ENCODE measurements at places on chromosomes 16 and 17.
A peak's percentile ranks its signal among the peaks of the same experiment; 100 is the strongest.

GRCh38 chr17:36863131-36863530, 74.1 kb upstream of the LHX1 start:
- no peaks in the 10 kb centered on the region for H3K27me3 ChIP-seq
- H3K4me1 ChIP-seq, result no peaks in the 10 kb centered on the region
- no peak for DNase-seq
- no peak overlapping the region for H3K27ac ChIP-seq
- H3K36me3 ChIP-seq, result no peaks in the 10 kb centered on the region

- peaks cover 100% of the 10 kb centered on the region for H3K36me3 ChIP-seq
- DNase-seq, result no peak
- H3K4me1 ChIP-seq, result no peaks in the 10 kb centered on the region
- H3K27ac ChIP-seq, result no peak overlapping the region
- no peak overlapping the region for H3K4me3 ChIP-seq
Measured at GRCh38 chr17:28675980-28676379, 14.0 kb downstream of the SUPT6H start.

DNA sequence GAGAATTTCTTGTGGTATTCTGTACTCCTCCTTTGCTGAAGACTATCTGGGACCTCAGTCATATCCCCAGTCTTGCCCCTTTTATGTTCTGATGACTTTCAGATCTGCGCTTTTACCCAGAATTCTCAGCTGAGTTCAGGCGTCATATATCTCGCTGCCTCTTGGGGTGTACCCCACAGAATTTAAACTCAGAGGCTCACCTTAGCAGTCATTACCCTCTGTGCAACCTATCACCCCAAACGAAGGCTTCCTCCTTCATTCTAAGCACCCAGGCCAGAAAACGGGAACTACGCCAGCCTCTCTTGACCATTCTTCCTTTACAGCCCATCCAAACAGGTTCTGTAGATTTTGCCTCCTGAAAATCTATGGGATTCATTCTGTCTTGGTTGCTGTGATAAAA, 574.8 kb upstream of the C16orf82 start:
- DNase-seq, result no peak
- H3K4me1 ChIP-seq, result no peaks in the 10 kb centered on the region
- H3K27me3 ChIP-seq, result no peaks in the 10 kb centered on the region
- no peaks in the 10 kb centered on the region for H3K36me3 ChIP-seq
- no peak overlapping the region for H3K4me3 ChIP-seq

GRCh38 chr17:16477255-16477654, 14.7 kb downstream of the LRRC75A start:
- H3K4me3 ChIP-seq, result no peak overlapping the region
- no peak overlapping the region for H3K27ac ChIP-seq

- H3K27me3 ChIP-seq, result no peaks in the 10 kb centered on the region
- H3K36me3 ChIP-seq, result no peaks in the 10 kb centered on the region
- H3K27ac ChIP-seq, result peak overlapping the region; percentile 75
- DNase-seq, result peak; percentile 29
- H3K4me3 ChIP-seq, result peak overlapping the region; percentile 37
Measured at GRCh38 chr16:73126525-73126853, 78.6 kb upstream of the ZFHX3 start.

DNA sequence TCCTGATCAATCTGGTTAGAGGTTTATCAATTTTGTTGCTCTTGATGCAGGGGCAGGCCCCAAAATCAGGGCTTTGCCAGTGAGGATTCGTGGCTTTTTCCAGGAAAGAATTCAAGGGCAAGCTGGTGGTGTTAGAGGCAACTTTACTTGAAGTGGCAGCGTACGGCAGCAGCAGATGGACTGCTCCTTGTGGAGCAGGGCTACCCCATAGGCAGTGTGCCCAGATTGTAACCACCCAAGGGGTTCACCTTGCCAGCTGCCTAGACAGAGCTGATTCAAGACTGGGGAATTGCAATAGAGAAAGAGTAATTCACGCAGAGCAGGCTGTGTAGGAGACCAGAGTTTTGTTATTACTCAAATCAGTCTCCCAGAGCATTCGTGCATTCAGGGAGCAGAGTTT, 16.7 kb downstream of the DRC7 start:
- no peaks in the 10 kb centered on the region for H3K27me3 ChIP-seq
- no peak overlapping the region for H3K4me3 ChIP-seq
- H3K27ac ChIP-seq, result no peak overlapping the region
- DNase-seq, result no peak
- no peaks in the 10 kb centered on the region for H3K36me3 ChIP-seq

DNA sequence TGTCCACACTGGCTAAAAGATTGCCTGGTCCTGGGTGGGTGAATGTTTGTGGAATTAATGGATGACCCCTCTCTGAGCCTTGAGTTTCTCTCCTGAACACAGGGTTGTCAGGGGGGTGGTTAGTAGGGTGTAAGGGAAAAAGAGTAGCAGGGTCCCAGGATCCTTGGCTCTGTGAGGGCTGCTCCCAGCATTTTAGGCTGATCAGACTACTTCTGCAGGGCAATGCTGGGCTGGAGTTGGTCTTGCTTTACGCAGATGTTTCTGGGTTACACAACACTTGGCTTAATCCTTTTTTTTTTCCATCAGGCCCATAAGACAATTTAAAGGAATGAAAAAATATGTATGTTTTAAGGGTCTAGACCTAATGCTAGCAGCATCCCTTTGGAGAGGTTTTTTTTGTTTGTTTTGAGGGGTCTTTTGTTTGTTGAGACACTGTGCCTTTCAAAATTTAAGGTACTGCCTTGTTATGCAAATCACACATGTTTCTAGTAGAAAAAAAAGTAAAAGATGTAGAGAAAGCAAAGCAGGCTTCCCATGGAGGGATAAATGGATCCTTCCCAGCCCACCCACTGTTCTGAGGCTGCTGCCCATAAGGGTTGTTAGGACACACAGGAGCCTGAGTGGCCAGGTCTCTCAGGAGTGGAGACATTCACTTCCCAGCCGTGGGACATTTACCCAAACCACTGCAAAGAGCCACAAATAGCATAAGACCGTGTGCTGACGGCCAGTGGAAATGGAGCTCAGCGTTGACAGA, 225.6 kb upstream of the HSBP1 start:
- H3K27ac ChIP-seq, result no peak overlapping the region
- DNase-seq, result no peak
- no peaks in the 10 kb centered on the region for H3K4me1 ChIP-seq
- H3K4me3 ChIP-seq, result no peak overlapping the region
- no peaks in the 10 kb centered on the region for H3K36me3 ChIP-seq

- DNase-seq, result no peak
- H3K27me3 ChIP-seq, result no peaks in the 10 kb centered on the region
- peaks cover 30% of the 10 kb centered on the region for H3K36me3 ChIP-seq
- peaks cover 26% of the 10 kb centered on the region for H3K4me1 ChIP-seq
- no peak overlapping the region for H3K4me3 ChIP-seq
Measured at GRCh38 chr16:11051430-11051829, 107.1 kb downstream of the CLEC16A start.

- H3K4me3 ChIP-seq, result no peak overlapping the region
- no peaks in the 10 kb centered on the region for H3K4me1 ChIP-seq
- no peak overlapping the region for H3K27ac ChIP-seq
- DNase-seq, result no peak
Measured at GRCh38 chr17:73838815-73839214, 194.6 kb upstream of the SDK2 start.

GRCh38 chr17:7816926-7817642, 16.9 kb upstream of the KDM6B start:
- no peak overlapping the region for H3K27ac ChIP-seq
- H3K36me3 ChIP-seq, result no peaks in the 10 kb centered on the region
- H3K4me3 ChIP-seq, result no peak overlapping the region
- H3K27me3 ChIP-seq, result no peaks in the 10 kb centered on the region
- no peak for DNase-seq
- H3K4me1 ChIP-seq, result no peaks in the 10 kb centered on the region

DNA sequence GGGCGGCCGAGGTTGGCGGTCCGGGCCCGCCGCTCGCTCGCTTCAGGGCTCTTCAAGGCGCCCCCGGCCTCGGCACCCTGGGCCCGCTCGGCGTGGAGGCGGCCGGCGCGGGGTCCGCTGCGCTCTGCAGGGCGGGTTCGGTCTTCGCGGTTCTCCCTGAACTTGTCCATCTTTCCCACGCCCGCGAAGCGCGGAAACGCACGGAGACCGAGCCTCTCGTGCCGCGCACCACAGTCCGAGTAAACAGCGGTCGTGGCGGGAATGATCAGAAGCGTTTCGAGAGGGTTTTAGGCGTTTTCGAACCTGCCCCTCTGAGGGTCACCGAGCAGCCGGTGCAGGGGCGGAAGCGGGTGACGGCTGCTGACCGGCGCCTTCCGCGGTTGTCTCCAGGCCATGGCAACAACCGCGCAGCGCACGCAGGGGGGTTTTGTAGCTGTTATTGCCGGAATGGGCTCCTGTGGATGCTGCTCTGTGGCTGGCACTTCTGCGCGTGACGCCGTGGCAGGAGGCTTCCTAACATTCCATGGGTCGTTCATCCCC, 414 bp downstream of the NARF start:
- DNase-seq, result peak; percentile 46
- peak overlapping the region; percentile 78 for H3K4me3 ChIP-seq
- H3K36me3 ChIP-seq, result peaks cover 41% of the 10 kb centered on the region
- peaks cover 36% of the 10 kb centered on the region for H3K4me1 ChIP-seq

DNA sequence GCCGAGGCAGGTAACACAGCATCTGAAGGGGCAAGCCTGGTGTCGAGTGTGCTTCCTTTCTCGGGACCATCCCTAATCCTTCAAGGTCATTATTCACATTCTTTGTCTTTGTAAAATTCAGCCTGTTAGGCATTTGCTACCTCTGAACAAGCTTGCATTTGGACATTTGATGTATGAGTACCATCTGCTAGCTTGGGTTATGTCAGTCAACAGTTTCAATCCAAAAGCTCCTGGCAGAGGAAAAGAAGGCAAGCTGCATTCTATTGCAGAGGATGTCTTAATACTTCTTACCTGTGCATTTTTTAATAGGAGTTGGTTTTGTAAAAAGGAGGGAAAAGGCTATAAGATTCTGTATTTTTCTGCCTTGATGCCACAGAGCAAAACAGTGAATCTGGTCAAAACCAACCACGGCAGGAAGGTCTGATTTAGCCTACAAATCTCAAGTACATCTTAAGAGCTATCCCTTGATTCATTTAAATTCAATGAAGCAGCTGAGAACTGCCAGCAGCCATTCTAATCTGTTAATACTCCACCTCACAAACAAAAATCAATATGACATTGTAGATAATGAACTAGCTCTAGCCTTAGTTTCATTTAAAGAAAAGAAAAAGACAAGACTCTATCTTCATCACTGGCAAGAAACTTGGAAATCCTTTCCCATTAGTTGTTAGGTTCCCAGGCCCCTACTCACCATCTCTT, 39.0 kb downstream of the TEX2 start:
- peaks cover 10% of the 10 kb centered on the region for H3K4me1 ChIP-seq
- no peaks in the 10 kb centered on the region for H3K27me3 ChIP-seq
- no peak overlapping the region for H3K4me3 ChIP-seq
- no peaks in the 10 kb centered on the region for H3K36me3 ChIP-seq
- DNase-seq, result no peak

- no peak overlapping the region for H3K27ac ChIP-seq
- H3K36me3 ChIP-seq, result no peaks in the 10 kb centered on the region
- no peak for DNase-seq
- no peaks in the 10 kb centered on the region for H3K27me3 ChIP-seq
- no peaks in the 10 kb centered on the region for H3K4me1 ChIP-seq
Measured at GRCh38 chr17:69246202-69246601, 17.6 kb upstream of the ABCA10 start.

DNA sequence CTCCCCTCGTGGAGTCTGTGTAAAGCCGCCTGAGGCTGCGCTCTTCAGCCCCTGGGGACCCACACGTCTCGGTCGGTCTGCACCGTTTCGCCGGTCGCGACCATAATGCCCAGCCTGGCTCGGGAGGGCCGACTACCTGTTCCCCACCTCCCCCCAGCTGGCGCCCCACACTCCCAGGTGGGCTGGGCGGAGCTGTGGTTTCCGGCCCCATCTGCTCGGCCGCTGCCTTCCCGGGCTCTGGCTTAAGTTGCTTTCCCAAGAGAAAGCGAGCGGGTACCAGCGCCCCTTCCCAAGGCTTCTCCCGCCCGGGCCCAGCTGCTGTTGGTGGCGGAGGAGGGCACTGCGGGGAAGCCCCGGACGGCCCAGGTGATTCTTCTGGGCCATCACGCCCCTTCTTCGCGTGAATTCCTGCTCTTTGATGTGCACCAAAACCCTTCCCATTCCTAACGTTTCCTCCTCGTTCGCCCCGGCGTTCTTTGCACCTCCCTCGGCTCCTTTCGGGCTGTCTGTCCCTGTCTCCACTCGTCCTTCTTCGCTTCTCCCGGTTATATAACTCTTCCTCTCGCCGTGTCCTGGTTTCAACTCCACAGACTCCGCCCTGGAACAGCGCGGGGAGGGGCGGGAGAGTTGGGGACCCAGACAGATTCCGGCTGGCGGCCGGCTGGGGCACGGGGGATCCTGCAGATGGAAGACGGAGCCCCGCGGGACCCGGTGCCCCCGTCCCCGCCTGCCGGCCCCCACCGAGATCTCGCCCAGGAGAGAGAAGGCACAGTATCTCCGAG, 2.0 kb downstream of the KDM6B start:
- DNase-seq, result peak; percentile 7
- peak overlapping the region; percentile 98 for H3K27ac ChIP-seq
- H3K4me3 ChIP-seq, result peak overlapping the region; percentile 71
- peaks cover 72% of the 10 kb centered on the region for H3K4me1 ChIP-seq

DNA sequence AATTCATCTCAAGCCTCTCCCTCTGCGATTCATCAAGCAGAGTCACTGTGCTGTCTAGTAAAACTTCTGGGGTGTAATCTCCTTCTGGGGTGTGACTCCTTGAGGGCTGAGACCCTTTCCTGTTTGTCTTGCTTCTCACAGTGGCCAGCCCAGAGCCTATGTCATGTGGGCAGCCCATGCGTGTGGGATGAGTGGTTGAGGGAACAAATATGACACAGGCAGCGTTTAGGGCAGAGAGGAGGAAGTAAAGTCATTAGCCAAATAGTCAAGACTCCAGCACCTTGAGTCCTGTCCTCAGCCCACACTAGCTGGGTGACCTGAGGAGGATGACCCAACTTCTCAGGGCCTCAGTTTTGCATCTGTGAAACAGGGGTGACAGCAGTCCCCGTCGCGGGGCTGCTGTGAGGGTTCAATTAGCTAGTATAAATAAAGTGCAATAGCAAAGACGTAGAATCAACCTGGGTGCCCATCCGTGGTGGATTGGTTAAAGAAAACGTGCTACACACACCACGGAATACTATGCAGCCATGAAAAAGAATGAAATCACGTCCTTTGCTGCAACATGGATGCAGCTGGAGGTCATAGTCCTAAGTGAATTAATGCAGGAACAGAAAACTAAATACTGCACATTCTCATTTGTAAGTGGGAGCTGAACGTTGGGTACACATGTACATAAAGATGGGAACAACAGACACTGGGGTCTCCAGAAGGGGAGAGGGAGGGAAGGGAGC, 4.5 kb upstream of the ITGAX start:
- peaks cover 82% of the 10 kb centered on the region for H3K4me1 ChIP-seq
- peak overlapping the region; percentile 99 for H3K27ac ChIP-seq
- no peaks in the 10 kb centered on the region for H3K36me3 ChIP-seq
- H3K4me3 ChIP-seq, result peak overlapping the region; percentile 45

GRCh38 chr17:27991462-27991993, 50.9 kb upstream of the NLK start:
- no peaks in the 10 kb centered on the region for H3K27me3 ChIP-seq
- DNase-seq, result no peak

GRCh38 chr17:35978346-35978745, 3.0 kb downstream of the CCL16 start:
- H3K27me3 ChIP-seq, result no peaks in the 10 kb centered on the region
- no peak for DNase-seq
- H3K36me3 ChIP-seq, result no peaks in the 10 kb centered on the region
- no peaks in the 10 kb centered on the region for H3K4me1 ChIP-seq
- H3K4me3 ChIP-seq, result no peak overlapping the region

Measured in CD14-positive monocyte (primary cell).